CD4-positive, alpha-beta T cell treated with Interleukin-17A for 1 hour (primary cell): ENCODE measurements at places on chromosomes 1 and 21.

DNA sequence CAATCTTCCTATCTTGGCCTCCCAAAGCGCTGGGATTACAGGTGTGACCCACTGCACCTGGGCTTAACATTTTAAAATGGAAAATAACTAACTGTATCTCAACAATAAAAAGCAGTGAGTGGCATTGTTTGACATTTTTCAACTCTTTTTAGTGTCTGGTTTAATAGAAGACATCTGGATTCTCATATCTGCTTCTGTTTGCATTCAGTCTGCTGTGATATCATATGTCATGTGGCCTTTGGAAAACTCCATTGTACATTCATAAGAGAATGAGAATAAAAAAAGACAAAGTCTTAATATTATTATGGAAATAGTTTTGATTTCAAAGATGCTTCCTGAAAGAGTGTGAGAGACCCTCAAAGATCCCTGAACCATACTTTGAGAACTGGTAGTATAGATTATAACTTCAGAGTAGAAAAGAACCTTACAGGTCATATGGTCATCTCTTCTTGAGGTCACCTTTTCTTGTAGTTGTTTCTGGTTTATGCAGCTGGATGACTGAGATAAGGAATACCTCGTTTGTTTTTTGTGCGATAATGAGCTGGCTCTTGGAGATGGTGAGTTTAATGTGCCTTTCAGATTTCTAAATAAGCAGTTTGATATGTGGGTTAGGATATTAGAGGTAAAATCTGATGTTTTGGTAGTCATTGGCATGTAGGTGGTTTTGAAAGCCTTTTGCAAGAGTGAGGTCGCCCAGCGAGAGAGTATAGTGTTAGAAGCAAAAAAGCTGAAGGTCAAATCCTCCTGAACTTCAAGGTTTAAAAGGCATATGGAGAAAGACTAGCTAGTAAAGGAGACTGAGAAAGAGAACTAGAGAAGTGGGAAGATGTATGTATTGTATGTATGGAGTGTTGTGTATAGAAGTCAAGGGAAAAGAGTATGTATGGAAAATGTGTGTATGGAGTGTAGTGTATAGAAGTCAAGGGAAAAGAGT is 17.2 kb downstream of the CEP350 start:
- no peak for DNase-seq

DNA sequence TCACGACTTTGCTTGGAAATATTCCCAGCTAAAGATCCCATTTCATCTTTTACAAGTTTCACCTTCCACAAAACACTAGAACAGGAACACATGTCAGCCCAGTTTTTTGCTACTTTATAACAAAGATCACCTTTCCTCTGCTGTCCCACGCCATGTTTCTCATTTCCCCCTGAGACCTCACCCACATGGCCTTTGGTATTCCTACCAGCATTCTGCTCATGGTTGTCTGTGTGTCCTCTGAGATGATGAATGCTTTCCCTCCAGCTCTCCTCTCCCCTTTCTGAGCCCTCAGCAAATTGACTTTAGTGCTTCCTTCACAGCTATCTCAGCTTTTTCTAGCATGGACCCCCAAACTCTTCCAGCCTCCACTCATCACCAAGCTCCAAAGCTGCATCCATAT is 32.3 kb upstream of the ABCG1 start:
- DNase-seq, result no peak

DNA sequence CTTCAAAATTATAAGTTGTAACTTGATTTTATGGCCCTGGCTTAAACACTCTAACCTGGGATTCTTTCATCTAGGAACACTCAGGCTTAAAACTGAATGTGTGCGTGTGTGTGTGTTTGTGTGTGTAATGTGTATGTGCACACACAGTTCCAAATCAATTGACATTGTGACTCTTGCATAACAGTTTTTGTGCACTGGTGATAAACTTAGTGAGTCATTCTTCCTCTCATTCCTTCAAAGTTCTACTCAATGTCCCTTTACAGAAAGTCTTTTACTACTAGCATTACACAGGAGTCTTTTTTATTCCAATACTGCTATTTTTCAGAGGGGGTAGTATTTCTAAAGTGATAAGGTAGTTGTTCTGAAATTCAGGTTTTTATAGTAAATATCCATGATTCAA is 943.6 kb downstream of the KCNT2 start:
- DNase-seq, result no peak

GRCh38 chr1:21659924-21660326 is 9.2 kb downstream of the RAP1GAP start:
- no peak for DNase-seq

GRCh38 chr1:151715726-151716404 is 738 bp downstream of the CELF3 start:
- DNase-seq, result no peak

GRCh38 chr1:246497331-246497915 is 9.7 kb downstream of the SMYD3 start:
- DNase-seq, result peak; percentile 79

DNA sequence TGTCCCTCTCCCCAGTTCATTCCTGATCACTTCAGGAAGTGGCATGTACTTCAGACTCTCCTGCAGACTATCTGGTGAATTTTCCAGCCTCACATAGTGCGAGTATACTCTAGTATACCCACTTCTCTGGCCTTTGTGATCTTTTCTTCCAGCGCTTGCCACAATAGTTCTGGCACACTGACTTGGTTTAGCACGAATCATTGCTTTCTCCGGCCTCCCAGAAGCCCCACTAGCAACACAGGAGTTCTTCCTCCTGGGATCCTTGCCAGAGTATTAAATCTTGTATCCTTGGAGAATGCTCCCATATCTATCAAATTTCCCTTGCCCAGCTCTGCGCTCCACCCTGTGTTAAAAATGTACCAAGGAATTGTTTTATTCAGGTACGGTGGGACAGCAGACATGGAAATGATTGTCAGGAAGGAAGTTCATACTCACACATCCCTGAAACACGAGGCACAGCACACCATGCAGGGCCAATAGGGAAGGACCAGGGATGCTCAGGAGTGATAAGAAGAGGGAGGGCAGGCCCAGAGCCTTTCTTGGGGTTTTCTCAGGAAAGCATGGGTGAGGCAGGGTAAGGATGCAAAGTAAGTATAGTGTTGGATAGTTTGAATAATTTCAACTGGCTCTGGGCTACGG is 136.7 kb downstream of the ADSS2 start:
- no peak for DNase-seq

DNA sequence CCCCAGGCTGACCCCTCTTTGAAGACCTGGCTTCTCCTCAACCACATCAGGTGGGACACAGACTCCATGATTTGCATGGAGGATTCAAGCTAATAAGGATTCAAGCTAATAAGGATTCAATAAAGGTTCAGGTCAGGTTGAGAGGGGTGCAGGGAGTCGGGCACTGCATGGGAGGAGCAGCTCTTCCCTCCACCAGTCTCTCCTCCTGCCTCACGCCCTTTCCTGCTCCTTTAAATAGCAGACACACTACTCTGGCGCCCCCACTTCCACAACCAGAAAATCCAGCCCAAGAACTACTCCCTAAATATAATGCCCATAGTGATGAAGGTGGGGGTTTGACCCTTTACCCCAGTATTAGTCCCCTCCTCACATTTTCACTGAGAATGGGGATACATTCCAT is 7.1 kb downstream of the MEX3A start:
- no peak for DNase-seq

- DNase-seq, result no peak
These were observed 137.2 kb downstream of the KCTD3 start for GRCh38 chr1:215704089-215704860.

- DNase-seq, result no peak
These were observed 57.3 kb downstream of the MRPL37 start for GRCh38 chr1:54257346-54257620.

GRCh38 chr1:110293601-110294104 is 45.5 kb upstream of the RBM15 start:
- DNase-seq, result no peak

- DNase-seq, result no peak
These were observed 234.4 kb downstream of the KCNT2 start for GRCh38 chr1:196373798-196374197.

GRCh38 chr1:53362851-53363642 is 35.2 kb upstream of the LRP8 start:
- no peak for DNase-seq

DNA sequence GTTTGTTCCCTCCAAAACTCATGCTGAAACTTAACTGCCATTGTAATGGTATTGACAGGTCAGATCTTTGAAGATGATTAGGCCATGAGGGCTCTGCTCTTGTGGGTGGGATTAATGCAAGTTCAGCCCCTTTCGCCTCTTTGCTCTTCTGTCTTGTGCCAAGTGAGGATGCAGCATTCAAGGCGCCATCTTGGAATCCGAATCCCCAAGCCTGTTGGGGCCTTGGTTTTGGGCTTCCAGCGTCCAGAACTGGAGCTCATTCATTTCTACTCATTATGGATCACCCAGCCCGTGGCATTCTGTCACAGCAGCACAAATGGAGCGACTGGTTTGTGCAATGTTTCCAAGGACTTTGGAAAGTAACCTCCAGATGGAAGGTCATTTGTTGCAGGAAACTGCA is 5.6 kb downstream of the TTC34 start:
- DNase-seq, result no peak

DNA sequence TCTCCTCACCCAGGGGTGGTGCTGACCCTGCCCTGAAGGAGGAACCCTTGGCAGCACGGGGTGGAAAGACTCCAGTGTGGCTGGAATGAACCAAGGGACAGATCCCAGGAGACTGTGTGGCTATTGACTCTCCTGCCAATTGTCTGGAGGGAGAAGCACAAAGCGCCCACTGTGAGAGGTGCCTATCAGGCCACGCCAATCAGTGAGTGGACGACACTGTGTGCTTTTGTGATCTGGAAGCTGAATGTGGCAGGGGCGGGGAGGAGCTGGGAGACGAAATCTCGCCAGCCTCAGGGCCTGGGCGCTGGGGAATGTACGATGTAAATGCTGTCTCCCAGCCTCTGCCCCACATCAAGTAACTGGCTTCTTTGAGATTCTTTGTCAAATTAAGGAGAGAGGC is 167.1 kb downstream of the ZBTB18 start:
- DNase-seq, result no peak

- no peak for DNase-seq
These were observed 50.7 kb downstream of the EBNA1BP2 start for GRCh38 chr1:43121256-43121900.

- DNase-seq, result no peak
These were observed 724 bp upstream of the CALML6 start for GRCh38 chr1:1914101-1914970.

GRCh38 chr1:25522031-25522655 is 21.3 kb upstream of the LDLRAP1 start:
- DNase-seq, result no peak

DNA sequence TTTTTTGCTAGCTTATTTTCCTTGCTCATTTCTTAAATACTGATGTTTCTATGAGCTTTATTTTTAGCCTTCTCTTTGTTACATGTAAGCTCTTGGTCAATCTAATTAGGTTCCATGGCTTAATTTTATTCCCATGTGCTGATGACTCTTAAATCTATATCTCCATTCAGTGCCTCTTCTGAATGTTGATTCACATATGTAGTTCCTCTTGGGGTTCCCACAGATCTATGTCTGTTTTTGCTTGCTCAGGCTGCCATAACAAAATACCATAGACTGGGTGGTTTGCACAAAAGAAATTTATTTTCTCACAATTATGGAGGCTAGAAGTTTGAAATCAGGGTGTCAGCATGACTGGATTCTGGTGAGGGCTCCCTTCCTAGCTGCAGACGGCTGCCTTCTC is 58.3 kb upstream of the PLA2G4A start:
- no peak for DNase-seq

GRCh38 chr1:213070406-213070805 is 19.4 kb downstream of the RPS6KC1 start:
- peak; percentile 46 for DNase-seq

- DNase-seq, result no peak
These were observed 6.6 kb downstream of the PLEKHN1 start for GRCh38 chr1:972726-973458.

DNA sequence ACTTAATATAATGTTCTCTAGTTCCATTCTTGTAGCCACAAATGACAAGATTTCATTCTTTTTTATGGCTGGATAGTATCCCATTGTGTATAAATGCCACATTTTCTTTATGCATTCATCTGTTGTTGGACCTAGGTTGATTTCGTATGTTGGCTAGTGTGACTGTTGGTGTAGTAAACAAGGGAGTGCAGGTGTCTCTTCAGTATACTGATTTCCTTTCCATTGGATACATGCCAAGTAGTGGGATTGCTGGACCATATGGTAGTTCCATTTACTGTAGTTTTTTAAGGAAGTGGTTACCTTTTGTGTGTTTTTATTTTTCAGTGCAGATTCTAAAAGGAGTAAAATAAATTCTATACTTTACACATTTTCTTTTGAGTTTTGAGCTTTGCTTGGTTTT is 5.7 kb downstream of the PARK7 start:
- DNase-seq, result no peak

- no peak for DNase-seq
These were observed 506 bp downstream of the MYOM3 start for GRCh38 chr1:24111262-24111995.

GRCh38 chr1:157390651-157391050 is 161.7 kb downstream of the FCRL5 start:
- DNase-seq, result no peak

- DNase-seq, result no peak
These were observed 5.6 kb upstream of the SH3D21 start for GRCh38 chr1:36300526-36300925.

DNA sequence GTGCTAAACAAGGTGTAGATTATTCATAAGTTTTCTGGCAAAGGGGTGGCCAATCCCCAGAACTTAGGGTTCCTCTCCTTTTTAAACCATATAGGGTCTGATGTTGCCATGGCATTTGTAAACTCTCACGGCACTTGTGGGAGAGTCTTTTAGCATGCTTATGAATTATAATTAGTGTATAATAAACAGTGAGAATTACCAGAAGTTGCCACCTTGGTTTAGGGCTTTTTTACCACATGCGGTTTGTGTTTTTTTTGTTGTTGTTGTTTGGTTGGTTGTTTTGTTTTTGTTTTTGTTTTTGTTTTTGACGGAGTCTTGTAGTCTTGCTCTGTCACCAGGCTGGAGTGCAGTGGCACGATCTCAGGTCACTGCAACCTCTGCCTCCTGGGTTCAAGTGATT is 8.9 kb upstream of the LAX1 start:
- peak; percentile 24 for DNase-seq

DNA sequence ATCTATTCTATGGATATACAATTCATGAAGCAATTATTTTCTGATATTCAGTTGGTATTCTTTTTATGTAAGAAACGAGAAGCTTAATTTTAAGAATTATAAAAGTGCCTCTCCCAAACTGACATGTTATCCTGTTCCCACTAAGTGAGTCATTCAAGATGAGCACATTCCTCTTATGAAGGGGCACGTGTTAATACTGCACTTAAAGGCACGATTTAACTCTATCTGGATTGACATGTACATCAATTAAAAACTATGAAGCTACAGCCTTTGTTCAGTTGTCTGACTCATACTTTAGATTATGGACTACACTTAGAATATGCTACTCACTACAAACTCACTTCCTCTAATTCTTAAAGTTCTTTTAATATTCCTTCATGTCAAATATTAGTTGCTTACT is 111.6 kb downstream of the CYYR1 start:
- DNase-seq, result no peak

DNA sequence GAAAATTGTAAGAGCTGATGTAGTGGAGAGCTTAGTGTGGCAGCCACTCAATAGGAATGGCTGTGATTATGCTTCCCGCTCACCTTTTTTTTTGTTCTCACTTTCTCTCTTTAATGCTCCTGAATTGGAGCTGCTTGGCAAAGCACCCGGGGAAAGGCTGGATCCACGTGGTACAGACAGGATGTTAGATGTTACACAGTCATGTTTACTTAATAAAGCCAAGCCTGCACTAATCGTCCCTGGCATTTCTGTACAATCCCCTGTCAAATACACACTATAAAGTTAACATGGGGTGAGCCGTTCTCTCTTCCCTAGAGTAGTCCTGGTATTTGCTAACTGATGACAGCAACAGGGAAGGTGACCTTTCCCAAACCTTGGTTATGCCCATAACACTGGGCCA is 187.8 kb downstream of the ZSCAN20 start:
- no peak for DNase-seq

GRCh38 chr1:62022382-62022983 is 172.2 kb upstream of the L1TD1 start:
- no peak for DNase-seq
